Activated effector memory CD4-positive, alpha-beta T cell treated with anti-CD3 and anti-CD28 coated beads, Interleukin-2, amount 50 U/mL, for 16 hours (primary cell): ENCODE measurements at places on chromosomes 2 and 18.
A peak's percentile ranks its signal among the peaks of the same experiment; 100 is the strongest.

- no peak for DNase-seq
These were observed 240.2 kb downstream of the FSIP2 start for GRCh38 chr2:185978634-185979407.

GRCh38 chr2:108069515-108070310 is 83.4 kb downstream of the SLC5A7 start:
- DNase-seq: no peak

DNA sequence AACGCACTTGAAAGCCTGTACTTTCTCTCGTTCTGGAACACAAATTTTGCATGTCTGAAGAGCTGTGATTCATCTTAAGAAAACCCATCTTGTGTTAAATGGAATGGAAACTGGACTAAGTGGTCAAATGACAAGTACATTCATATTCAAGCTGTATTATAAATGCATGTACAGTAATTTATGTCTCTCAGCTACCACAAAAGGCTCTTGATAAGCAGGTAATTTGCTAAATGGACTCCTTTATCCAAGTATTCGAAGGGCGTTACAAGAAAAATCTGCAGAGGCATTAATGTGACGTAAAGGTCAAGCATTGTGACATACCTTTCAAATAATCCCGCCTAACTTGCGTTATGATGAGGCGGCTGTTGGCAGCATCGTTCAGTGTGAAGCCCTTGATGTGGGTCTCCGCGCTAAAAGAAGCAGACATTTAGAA is 66.6 kb downstream of the ABCG8 start:
- no peak for DNase-seq

GRCh38 chr2:18600255-18600613 is 10.9 kb upstream of the NT5C1B start:
- DNase-seq: no peak

DNA sequence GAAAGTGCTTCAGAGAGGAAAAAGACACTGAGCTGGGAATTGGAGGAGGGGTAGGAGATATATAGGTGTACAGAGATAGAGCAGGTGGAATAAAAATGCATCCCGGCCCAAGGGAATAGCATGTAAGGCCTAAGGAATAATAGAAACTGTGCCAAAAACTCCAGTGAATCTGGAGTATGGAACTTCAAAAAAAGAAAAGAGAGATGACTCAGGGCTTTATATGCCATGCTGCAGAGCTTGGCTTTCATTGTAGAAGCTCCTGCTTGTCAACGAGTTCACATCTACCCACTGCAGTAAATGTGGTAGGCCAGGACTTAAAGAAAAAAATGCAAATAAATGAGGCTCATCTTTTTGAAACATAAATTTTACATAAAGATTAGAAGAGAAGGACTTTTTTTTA is 131.8 kb downstream of the MREG start:
- DNase-seq: no peak

DNA sequence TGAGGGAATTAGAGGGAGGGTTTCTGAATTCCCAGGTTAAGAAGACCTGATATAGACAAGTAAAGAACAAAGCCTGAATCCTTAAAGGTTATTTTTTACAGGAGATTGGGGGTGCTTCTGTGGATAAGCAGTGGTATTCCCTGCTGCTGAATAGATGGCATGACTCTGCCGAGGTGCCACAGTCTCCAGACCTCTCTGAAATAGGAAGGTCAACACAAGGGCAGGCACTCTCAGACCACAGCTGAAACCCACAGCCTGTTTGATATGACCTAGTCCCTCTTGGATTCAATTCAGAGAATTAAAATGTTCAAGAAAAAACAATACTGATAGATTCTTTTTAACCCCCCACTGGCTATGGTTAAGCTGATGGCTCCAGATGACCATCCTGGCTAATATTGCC is 259.3 kb downstream of the PTGR3 start:
- DNase-seq: no peak

DNA sequence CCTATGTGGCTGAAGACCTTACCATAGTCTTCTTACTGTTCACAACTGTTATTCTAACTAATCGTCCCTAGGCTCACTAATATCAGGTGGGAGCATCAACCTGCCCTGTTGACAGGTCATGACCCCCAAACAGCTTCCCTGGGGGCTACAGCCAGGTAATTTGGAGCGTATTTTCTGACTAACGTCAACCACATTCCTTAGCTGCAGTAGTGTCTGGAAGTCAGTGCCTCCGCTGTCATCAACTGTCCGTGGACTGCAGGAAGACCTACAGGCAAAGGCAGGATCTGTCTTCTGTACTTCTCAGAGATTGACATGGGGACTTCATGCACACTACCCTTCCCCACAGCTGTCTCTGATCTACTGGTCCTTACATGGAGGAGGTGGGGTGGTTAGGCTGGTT is 456.9 kb downstream of the BCL11A start:
- no peak for DNase-seq

DNA sequence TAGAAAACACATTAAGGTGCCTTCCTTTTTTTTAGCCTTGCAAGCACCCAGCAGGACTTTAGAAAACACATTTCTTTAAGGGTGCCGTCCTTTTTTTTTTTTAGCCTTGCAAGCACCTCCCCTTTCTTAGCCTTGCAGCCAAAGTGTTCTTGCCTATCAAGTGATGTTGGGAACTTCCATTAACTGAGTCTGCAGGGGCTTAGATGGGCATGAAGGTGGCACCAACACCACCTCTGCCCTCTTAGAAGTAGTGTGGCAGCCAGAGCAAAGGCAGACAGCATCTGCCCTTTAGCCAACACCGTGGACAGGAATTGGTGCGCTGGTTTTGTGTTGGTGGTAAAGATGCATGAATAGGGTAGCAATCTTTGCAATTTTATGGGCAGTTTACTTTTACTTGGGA is 211.6 kb upstream of the SP5 start:
- DNase-seq: no peak

GRCh38 chr2:196206804-196207203 is 35.4 kb upstream of the STK17B start:
- no peak for DNase-seq

DNA sequence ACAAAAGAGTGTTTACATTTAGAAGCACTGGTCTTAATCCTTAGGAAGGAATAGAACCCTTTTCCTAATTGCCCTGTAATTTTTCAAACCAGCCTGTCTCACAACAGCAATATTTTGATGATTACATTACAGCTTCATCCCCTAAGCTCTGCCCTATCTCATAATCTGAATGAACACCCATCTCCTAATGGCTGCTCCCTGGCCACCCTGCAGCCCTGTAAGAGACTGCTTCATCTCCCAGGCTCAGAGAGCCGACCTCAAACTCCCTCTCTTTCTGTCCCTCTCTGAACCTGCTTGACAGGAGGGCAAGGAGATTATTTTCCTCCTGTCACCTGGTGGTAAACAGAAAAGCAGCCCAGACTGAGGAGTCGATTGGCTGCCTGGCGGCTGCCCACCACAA is 107.8 kb downstream of the MAIP1 start:
- no peak for DNase-seq

GRCh38 chr2:198164843-198165242 is 360.4 kb downstream of the PLCL1 start:
- no peak for DNase-seq

- no peak for DNase-seq
These were observed 108.9 kb upstream of the ITGA4 start for GRCh38 chr2:181348107-181348837.

GRCh38 chr2:18740474-18740881 is 151.1 kb upstream of the NT5C1B start:
- DNase-seq: no peak

DNA sequence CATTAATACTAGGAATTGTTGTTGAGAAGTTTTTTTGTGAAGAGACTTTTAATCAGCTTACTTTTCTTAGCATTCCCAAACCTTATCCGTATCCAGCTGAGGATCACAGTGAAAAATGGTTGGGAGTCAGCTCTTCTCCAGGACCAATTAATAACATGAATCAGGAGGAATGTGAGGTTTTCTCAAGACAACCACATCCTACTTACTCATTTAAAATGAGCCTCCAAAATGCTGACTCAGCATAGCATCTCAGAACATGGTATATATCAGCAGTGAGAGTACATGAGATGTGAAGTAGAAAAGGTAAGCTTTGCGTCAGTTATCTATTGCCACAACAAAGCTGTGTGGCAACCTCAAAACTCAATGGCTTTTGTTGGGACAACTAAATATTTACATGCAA is 140.3 kb downstream of the NRP2 start:
- DNase-seq: no peak

DNA sequence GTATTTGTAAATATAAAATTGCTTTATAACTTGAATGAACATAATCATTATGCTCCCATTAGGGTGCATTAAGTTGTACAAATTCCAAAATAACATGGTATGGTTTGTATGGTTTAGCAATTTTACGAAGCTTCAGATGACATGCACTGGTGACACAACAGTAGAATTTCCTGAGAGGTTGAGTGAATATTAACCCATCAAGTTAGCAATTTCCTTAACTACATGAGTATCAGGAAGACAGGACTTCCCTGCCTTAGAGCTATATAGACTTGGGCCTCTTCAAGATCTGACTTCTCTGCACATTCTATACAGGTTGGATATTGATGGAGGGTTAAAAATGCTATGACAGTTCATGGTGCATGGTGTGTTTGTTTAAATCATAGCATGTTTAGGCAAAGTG is 60.2 kb downstream of the ZC3H6 start:
- no peak for DNase-seq

DNA sequence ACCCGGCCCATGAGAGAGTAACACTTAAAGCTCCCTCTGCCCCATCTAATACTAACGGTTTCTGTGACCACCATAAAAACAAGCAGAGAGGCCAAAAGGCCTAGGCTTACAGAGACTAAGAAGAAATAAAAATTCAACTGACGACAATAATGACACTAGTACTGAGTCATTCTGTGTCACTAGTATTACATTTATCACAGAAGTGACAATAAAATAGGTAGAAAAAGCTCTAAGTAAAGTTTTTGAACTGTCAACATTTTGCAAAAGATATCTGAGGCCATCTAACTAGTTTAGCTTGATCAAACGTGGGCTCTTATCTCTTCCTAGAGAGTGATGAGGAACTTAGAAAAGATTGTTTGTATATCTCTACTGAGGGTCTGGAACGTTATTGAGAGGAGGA is 35.6 kb downstream of the AP1S3 start:
- no peak for DNase-seq

DNA sequence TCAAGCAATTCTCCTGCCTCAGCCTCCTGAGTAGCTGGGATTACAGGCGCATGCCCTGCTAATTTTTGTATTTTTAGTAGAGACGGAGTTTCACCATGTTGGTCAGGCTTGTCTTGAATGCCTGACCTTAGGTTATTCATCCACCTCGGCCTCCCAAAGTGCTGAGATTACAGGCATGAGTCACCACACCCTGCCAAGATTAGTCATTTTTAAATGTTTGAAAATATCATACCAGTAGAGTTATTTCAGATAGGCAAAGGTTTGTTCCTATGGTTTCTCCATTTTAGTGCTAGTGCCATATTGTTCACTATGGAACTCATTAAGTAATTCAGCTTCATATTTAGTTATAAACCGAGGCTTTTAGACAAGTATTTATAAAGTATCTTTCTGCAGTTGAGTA is 52.3 kb downstream of the HIBCH start:
- DNase-seq: no peak

- DNase-seq: no peak
These were observed 911.4 kb upstream of the ZEB2 start for GRCh38 chr2:145431181-145431951.

GRCh38 chr2:107685421-107685986 is 141.2 kb upstream of the RGPD4 start:
- no peak for DNase-seq

- peak; percentile 28 for DNase-seq
These were observed 48.5 kb upstream of the ASPRV1 start for GRCh38 chr2:70009762-70010575.

GRCh38 chr2:186695081-186695756 is 1.4 kb downstream of the FAM171B start:
- DNase-seq: no peak
